ENCODE measurements at places on chromosomes 5 and 9. TPM values are rescaled to one million over a fixed set of nuclear protein-coding genes. Genes with fewer than 3 reads are reported as not detected.

- no peak for DNase-seq
Measured at GRCh38 chr9:125529589-125530515, 177.2 kb downstream of the MAPKAP1 start.

DNA sequence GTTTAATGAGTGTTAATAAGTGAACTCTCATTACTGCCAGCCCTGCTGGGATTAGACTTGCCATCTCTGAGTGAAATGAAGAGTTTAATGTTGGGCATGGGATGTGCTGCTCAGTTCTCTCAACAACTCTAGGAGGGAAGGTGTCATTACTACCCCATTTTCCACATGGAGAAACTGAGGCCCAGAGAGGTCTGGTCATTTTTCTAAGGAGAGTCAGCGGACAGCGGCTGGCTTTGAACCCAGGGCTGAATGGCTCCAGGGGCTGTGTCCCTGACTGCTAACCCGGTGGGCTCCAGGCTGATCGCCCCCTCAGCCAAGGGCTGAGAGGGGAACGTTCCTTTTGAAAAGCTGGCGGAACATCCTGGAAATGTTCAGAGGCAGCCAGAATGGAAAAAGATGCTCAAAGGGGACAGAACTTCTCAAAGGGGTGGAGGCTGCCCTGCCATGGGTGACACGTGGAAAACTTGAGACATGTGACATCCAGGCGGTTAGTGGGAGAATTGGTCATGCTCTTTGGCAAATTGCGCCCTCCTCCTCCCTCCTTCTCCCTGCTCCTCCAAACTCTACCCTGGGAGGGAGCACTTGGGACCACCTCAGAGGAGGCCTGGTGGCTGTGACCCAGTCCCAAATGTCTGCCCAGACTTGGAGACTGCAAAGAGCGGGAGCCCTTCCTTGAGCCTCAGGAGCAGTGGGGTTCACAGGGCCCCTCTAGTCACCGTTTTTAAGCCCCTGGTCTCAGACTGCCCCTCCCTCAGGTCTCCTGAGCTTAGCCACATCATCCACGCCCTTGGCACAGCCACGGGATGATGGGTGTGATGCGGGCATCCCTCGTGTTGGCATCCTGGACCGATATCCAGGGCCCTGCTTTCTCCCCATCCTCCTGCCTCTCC is 28.7 kb downstream of the DNM1 start:
- no peak for DNase-seq

DNA sequence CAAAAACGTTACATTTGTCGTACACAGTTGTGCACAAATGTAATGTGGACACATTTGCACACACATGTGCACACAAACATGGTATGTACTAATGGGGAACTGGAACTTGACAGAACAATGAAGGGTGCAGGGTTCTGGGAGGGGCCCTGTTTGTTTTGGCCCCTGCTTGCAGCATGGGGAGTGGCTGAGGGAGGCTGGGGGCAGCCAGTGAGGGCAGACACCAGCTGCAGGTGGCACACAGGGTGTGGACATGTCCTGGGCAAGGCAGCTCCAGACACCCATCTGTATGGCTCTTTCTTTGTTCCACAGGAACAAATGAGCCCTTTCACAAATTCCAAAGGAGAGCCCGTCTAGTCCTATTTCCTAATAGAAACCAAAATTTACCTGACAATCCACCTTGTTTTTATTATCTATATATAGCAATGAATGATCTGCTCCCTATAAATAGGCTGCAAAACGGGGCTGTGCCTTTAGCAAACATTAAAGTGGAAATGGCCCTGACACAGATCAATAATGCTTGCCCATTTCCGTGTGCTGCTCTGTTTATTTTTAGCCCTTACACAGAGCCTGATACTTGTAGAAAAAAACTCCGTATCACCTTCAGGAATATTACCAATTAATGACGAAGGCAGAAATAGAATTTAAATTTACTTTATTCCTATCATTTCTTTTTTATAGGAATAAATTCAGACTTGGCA is 26.4 kb downstream of the MARCHF3 start:
- no peak for DNase-seq

- DNase-seq, result no peak
Measured at GRCh38 chr9:113614843-113615648, 151.5 kb downstream of the RGS3 start.

DNA sequence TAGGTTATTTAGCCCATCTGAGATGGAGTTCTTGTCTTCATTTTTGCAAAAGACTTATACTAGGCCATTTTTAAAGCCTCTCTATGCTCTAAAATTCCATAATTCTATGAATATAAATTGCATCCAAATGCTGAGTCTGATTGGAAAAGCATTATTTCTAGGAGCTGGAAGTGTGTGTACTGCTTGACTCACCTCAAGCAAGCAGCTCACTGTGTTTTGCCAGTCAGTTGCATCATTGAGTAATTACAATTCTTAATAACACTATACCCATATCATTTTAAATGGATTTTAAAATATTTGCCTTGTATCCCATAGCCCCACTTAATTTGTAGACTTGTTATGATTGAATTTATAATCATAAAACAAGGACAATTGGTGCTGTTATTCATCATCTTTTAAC is 161.0 kb downstream of the PAM start:
- DNase-seq, result no peak

GRCh38 chr9:13144166-13144775 is 135.2 kb downstream of the MPDZ start:
- DNase-seq, result no peak

- DNase-seq, result no peak
Measured at GRCh38 chr5:96331210-96331609, 101.8 kb downstream of the PCSK1 start.

DNA sequence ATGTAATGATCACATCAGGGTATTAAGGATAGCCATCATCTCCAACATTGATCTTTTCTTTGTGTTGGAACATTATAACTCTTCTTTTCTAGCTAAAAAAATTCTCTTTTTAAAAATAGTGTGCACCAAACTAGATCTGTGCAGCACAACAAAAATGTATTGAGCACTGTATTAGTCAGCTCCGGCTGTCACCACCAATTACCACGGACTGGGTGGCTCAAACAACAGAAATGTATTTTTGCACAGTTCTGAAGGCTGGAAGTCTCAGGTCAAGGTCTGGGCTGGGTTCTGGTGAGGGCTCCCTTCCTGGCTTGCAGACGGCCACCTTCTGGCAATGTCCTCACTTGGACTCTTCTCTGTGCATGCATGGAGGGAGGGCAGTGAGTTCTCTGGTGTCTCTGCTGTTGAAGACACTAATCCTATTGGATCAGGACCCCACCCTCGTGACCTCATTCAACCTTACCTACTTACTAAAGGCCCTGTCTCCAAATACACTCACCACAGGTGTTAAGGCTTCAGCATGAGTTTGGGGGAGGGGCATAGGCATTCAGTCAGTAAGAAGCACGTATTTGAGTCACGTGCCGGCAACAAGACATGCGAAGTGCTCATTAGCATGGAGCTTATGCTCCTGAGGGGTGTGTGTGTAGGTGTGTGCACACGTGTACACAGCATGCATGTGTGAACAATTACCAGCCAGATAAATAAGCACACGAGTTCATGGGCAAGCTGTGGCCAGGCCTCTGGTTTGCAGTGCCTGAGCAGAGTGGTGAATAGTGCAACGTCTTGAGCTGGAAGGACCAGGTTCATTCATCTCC is 89.4 kb upstream of the SH3PXD2B start:
- no peak for DNase-seq

DNA sequence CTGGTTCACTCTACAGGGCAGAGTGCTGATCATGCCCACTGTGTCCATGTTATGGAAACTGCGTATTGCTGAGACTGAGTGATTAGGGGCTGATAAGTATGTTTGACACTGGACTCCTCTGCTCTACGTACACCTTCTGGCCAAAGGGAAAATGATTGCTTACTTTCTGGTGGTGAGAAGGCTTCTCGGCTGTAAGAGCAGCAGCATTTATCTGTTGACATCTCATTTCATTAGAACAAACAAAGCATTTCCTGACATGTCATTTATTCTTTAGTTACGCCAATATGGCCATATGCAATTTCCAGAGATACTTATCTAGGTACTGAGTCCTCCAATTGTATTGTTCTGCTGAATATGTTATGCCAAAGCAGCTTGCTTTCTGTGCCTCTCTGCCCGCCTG is 5.6 kb downstream of the FAXDC2 start:
- DNase-seq, result no peak

GRCh38 chr9:14912859-14913258 is 2.6 kb upstream of the FREM1 start:
- DNase-seq, result no peak

- DNase-seq, result no peak
Measured at GRCh38 chr9:114834386-114834785, 28.5 kb upstream of the TNFSF15 start.

DNA sequence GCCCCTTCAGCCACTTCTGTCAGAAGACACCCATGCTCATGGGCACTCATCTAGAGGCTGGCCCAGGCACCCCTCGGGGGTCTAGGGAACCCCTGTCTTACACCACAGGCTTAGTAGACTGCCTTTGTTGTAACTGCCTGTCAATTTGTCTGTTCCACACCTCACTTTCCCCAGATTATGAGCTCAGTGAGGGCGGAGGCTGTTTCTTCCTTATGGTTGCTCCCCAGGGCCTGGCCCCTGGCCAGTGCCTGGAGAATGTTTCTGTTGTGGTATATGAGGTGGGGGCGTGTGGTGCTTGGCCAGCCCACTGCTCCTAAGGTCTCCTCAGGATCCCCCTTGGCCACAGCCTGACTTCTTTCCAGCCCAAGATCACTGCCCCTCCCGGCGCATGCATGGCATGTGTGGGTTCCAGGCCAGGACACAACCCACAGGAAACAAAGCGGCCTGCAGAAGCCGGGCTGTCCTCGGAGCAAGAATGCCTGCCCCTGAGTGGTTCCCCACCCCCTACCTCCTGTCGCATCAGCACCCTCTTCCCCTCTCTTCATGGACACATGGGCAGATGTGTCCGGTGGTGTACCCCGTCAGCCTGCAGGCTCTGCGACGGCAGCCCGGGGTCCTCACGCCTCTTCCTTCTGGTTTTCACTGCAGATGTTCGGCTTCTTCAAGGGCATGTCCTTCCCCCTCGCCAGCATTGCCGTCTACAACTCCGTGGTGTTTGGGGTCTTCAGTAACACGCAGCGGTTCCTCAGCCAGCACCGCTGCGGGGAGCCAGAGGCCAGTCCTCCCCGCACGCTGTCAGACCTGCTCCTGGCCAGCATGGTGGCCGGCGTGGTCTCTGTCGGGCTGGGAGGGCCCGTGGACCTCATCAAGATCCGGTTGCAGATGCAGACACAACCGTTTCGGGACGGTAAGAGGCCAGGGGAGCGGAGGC is 17.7 kb downstream of the SLC25A48 start:
- no peak for DNase-seq

DNA sequence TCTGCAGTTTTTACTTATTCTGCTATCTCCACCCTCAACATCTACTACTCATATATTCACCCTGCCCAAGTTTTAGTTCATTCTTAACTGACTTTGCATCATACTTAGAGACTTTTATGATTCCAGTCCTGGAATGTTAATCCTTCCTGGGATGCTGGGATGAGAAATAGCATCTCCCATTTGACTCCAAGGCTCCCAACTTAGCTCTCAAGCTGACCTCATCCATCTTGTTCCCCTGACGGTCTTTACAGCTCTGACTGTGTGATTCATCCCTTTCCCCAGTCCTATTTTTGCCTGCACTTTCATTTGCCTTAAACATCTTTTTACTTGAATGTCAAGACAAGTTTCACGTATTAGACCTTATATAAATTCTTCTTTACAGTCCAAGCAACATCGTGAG is 297.8 kb downstream of the EPB41L4A start:
- no peak for DNase-seq

- no peak for DNase-seq
Measured at GRCh38 chr9:89983411-89983810, 378.6 kb downstream of the GADD45G start.

- no peak for DNase-seq
Measured at GRCh38 chr5:32023816-32024215, 150.3 kb downstream of the GOLPH3 start.

GRCh38 chr9:70392189-70392588 is 22.3 kb downstream of the KLF9 start:
- no peak for DNase-seq

GRCh38 chr5:147643142-147643541 is 133.3 kb upstream of the DPYSL3 start:
- DNase-seq, result no peak

- DNase-seq, result no peak
Measured at GRCh38 chr5:7395947-7396712, at the start of gene ADCY2. Gene ADCY2, plus strand, starts transcription at chr5:7396138. Its CDS starts 159 bp downstream, at chr5:7396297.

DNA sequence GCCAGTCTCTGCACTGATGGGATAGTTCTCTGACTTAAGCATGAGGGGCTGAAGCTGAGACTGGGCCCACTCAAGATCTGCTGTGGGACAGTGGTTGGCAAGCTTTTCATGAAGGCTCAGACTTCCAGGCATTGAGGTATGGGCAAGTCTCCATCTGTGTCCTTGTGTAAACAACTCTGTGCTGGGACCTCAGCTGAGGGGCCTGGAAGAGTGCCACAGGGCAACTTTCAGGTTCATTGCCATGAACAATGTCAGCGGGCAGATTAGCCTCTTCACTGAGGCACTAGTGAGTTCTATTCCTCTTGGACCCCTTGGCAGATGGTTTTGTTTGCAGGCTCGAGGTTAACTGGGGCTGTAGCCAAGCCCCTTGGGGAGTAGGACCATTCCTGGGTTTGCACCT is 127.1 kb downstream of the MRPS30 start:
- no peak for DNase-seq

DNA sequence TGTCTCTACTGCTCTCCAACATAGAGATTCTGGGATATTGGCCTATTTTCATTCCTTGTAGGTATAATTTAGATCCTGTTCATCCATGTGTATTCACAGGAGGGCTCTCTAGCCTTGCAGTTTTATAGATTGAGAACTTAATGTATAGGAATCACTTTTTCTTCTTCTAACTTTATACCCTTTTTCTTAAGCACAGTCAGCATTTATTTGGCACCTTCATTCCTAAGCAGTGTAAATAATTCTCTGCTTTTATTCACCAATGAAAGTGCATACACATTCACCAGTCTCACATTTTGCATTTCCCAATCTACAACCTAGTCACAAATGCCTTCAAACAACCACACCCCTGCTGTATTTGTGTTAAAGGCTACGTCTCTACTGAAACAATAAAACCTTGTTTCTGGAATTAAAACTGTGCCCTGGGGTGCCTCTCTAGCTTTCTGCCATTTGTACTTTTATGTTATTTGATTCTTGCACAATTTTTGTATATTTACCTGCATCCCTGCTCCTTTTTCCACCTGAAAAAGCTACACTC is 49.3 kb downstream of the NREP start:
- no peak for DNase-seq

GRCh38 chr5:93404246-93404645 is 176.8 kb downstream of the NR2F1-AS1 start:
- DNase-seq, result no peak

Gene OBP2A
- not detected for total RNA-seq

Gene PCDHB14
- 1.5 TPM for total RNA-seq

Gene HAND1
- not detected for total RNA-seq

Gene HSPB3
- total RNA-seq, result not detected

Gene ANKRD31
- total RNA-seq, result 0.21 TPM

Gene OR1Q1
- not detected for total RNA-seq
